ENCODE measurements at places on chromosomes 11 and 22. TPM values are rescaled to one million over a fixed set of nuclear protein-coding genes. Genes with fewer than 3 reads are reported as not detected.
A peak's percentile ranks its signal among the peaks of the same experiment; 100 is the strongest.

The GANAB gene
- 361 TPM for total RNA-seq

The FAM180B gene
- 0.29 TPM for total RNA-seq

The OR52I1 gene
- not detected for total RNA-seq

The MN1 gene
- total RNA-seq = 5.5 TPM

The RAPSN gene
- total RNA-seq = 0.42 TPM

The CDPF1 gene
- 10.0 TPM for total RNA-seq

The RAC2 gene
- total RNA-seq = 1.7 TPM

The DEPDC7 gene
- total RNA-seq = 1.7 TPM

GRCh38 chr11:132056689-132057088, 686.3 kb downstream of the NTM start:
- no peaks in the 10 kb centered on the region for H3K36me3 ChIP-seq
- no peak for DNase-seq
- no peaks in the 10 kb centered on the region for H3K4me1 ChIP-seq

DNA sequence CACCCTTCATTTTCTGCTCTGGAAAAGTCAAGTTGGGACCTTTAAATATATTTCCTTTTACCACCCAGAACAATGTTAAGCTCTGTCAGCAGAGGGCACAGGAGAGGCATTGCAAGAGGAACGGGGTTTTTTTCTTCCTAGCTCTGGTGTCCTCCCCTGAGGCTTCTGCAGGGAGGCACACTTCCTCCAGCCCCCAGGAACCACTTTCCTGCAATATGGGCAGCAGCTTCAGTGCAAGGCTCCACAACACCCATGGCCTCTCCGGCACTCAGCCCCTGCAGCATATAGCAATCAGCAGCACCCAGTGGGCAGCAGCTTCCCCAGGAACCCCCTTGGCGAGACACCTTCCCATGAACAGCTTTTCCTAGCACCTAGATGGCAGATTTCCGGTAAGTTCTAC, 101.4 kb downstream of the SYT9 start:
- no peaks in the 10 kb centered on the region for H3K27me3 ChIP-seq
- no peak for DNase-seq
- no peaks in the 10 kb centered on the region for H3K36me3 ChIP-seq
- no peaks in the 10 kb centered on the region for H3K4me1 ChIP-seq
- H3K27ac ChIP-seq = no peak overlapping the region

DNA sequence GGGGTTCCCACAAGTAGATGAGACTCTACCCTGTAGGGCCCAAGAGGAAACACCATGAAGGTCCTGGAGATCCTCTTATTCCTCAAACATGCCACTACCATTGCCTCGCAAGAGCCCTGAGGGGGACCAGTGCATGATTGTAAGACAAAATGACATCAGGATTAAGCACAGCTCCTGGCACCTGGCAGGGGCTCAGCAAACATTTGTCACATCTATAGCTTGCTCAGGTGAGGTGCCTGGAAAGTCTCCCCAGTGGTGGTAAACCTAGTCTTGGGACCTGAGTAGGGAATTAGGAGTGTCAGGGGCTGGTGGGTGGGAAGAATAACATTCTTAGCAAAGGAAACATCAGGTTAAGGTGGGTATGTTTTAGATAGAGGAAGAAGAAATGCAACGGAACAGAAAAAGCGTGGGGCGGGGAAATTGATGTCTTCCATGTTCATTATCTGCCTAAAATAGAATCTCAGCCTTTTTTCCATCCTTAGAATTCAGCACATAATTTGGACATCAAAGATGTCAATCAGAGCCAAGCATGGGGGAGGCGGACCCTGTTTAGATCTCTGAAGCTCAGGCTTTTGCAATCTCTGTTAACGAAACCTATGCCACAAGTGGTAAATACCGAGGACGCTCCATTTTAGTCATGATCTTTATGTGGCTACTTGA, 924 bp downstream of the YPEL1 start:
- peak overlapping the region; percentile 93 for H3K4me3 ChIP-seq
- no peaks in the 10 kb centered on the region for H3K36me3 ChIP-seq
- peaks cover 8% of the 10 kb centered on the region for H3K4me1 ChIP-seq
- no peak for DNase-seq
- peak overlapping the region; percentile 97 for H3K27ac ChIP-seq
- peaks cover 6% of the 10 kb centered on the region for H3K27me3 ChIP-seq

GRCh38 chr22:45867118-45867905, 109.7 kb downstream of the WNT7B start:
- DNase-seq = no peak
- H3K36me3 ChIP-seq = peaks cover 3% of the 10 kb centered on the region
- H3K27me3 ChIP-seq = peaks cover 60% of the 10 kb centered on the region

- H3K4me3 ChIP-seq = no peak overlapping the region
- H3K27me3 ChIP-seq = no peaks in the 10 kb centered on the region
- no peak for DNase-seq
- peaks cover 3% of the 10 kb centered on the region for H3K36me3 ChIP-seq
- H3K4me1 ChIP-seq = peaks cover 4% of the 10 kb centered on the region
- H3K27ac ChIP-seq = no peak overlapping the region
These were observed 23.1 kb upstream of the FZD4 start for GRCh38 chr11:86978247-86978646.

DNA sequence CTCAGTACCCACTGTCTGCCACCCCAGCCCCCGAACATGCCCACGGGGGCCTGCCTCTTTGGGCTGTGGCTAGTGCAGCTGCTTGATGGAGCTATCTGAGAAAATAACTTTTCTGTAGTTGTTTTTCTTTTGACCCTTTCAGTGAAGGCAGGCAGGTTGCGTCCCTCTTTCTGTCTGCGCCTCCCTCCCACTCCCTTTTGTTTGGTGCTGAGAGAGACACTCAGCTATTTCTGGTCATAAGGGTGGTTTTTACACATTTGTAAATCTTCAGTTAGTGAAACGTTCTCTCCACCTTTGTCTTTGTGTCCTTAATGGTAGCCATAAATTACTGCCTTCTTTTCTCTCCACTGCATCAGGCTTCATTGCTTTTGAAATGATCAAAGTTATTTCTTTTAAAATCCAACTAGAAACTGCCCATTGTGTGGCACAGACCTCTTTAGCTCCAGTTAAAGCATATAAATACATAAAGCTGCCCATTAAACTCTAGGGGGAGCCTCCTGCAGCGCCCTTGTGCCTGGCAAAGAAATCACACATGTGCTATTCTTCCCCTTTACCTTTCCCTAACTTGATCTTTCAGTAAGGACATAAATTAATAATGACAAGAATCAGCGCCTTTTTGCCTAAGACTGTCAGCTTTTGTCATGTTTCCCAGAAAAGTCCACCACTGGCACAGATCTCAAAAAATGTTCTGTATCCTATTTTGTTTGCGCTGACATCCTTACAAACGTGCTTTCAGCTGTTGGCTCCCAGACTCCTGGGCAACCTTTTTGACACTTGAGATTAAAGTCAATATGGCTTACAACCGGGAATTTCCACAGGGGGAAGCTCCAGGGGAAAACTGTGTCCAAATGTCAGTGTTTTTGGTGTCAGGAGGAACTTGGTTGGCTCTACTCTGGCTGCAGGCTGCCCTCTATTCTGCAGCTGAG, 1.7 kb upstream of the SCUBE2 start:
- H3K27me3 ChIP-seq = peaks cover 63% of the 10 kb centered on the region
- DNase-seq = no peak
- peak overlapping the region; percentile 58 for H3K4me3 ChIP-seq
- peaks cover 5% of the 10 kb centered on the region for H3K4me1 ChIP-seq
- no peaks in the 10 kb centered on the region for H3K36me3 ChIP-seq

GRCh38 chr22:32255217-32255616, at the start of gene SLC5A4:
Gene SLC5A4 (minus strand): TSS chr22:32255347. CDS start chr22:32255329, 18 bp downstream.
- no peaks in the 10 kb centered on the region for H3K27me3 ChIP-seq
- H3K27ac ChIP-seq = no peak within 1 kb of the TSS
- H3K4me3 ChIP-seq = no peak within 1 kb of the TSS
- DNase-seq = no peak
- no peaks in the 10 kb centered on the region for H3K36me3 ChIP-seq

GRCh38 chr11:67357831-67358670, 4.7 kb upstream of the POLD4 start:
- DNase-seq = no peak
- H3K27me3 ChIP-seq = peaks cover 4% of the 10 kb centered on the region
- peaks cover 3% of the 10 kb centered on the region for H3K36me3 ChIP-seq
- no peak overlapping the region for H3K4me3 ChIP-seq

DNA sequence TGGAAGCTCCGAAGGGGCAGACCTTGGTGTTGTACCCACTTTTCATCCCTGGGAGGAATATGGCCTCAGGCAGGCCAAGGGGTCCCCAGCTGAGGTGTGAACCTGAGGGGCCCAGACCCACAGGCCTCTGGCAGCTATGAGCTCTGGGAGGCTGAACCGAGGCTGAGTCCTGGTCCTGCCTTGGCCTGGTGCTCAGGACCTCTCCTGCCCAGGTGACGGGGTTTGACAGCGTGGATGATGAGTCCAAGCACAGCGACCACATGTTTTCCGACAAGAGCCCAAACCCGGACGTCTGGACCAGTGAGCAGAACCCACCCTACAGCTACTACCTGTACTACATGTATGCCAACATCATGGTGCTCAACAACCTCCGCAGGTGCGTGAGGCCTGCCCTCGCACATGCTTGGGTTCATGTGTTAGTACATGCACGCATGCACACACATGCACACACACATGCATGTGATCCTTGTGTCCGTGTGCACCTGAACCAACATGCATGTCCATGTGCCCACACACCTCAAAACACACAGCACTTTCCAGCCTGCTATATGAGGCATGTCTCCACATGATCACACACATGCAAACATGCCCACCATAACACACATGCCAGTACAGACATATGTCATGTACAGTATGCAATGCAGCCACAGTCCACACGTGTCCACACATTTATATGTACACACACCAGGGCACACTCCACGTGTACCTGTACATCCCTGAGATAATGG, 40.9 kb downstream of the RNF141 start:
- no peak for DNase-seq
- H3K4me3 ChIP-seq = no peak overlapping the region
- no peaks in the 10 kb centered on the region for H3K27me3 ChIP-seq

DNA sequence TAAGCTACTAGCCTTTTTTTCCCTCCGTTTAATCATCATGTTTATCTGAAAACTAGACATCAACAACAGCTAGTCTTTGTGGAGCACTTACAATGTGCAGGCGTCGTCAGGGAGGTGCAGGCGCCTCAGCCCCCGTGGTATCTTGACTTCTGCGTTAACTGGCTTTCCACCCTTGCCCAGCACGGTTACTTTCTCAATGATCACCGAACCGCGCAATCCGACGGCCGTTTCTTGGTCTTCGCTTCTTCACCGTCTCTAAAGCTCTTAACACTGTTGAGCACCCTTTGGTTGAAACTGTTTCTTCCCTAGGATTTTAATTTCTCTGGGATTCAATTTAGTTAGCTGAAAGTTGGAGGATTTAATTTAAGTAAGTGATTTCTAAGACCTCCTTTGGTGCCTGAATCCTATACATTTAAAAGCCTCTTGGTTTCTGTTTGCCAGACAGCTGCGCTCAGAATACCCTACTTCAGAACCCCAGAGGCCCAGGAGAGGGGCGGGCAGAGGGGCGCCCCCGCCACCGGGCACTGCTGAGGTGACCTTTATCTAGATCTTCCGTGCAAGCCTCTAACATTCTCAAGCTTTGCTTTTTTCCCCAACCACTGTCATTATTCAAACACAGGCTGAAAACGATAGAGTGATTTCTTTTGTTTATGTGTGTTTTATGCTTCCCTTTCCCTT, 18.0 kb upstream of the TMEM218 start:
- H3K27me3 ChIP-seq = peaks cover 23% of the 10 kb centered on the region
- H3K4me1 ChIP-seq = no peaks in the 10 kb centered on the region
- no peak for DNase-seq
- no peak overlapping the region for H3K4me3 ChIP-seq

DNA sequence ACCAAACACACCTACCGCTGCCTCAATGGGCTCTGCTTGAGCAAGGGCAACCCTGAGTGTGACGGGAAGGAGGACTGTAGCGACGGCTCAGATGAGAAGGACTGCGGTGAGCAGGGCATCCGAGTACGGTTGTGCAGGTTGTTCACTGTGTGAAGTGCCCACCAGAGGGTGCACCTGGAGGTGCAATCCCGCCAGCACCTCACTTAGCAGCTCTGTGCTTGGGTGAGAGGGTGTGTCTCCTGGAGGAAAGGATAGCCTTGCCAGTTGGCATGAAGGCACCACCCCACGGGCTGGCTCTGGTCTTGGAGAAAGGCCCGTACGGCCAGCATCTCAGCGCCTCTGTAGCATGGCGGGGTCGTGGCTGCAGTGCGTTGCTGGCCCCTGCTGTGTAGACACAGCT, 39.4 kb downstream of the ST14 start:
- DNase-seq = no peak
- H3K4me3 ChIP-seq = no peak overlapping the region
- no peaks in the 10 kb centered on the region for H3K27me3 ChIP-seq
- peaks cover 36% of the 10 kb centered on the region for H3K36me3 ChIP-seq

DNA sequence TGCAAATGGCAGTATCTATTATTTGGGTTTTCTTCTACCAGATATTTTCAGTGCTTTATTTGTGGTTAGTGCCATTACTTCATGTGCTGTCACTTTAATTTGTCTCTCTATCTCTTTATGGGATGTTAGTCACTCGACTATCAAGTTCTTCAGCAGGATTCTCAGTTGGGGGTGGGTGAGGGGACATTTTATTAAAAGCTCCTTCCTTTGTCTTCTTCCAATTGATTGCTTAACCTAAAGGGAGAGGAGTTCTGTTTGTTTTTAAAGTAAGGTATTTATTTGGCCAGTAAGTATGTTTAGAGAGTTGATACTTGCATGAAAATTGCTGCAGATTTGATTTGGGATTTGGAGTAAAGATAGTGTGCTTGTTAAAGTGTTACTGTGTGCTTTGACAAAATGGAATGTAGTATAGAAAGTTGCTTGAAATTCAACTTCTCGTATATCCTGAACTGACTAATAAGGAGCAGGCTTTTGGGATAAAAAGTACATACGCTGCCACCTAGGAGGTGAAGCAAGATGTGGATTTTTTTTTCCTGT, 10.3 kb downstream of the YAP1 start:
- DNase-seq = no peak
- H3K27me3 ChIP-seq = no peaks in the 10 kb centered on the region
- peak overlapping the region; percentile 20 for H3K4me3 ChIP-seq
- H3K27ac ChIP-seq = peak overlapping the region; percentile 88
- H3K36me3 ChIP-seq = peaks cover 28% of the 10 kb centered on the region

DNA sequence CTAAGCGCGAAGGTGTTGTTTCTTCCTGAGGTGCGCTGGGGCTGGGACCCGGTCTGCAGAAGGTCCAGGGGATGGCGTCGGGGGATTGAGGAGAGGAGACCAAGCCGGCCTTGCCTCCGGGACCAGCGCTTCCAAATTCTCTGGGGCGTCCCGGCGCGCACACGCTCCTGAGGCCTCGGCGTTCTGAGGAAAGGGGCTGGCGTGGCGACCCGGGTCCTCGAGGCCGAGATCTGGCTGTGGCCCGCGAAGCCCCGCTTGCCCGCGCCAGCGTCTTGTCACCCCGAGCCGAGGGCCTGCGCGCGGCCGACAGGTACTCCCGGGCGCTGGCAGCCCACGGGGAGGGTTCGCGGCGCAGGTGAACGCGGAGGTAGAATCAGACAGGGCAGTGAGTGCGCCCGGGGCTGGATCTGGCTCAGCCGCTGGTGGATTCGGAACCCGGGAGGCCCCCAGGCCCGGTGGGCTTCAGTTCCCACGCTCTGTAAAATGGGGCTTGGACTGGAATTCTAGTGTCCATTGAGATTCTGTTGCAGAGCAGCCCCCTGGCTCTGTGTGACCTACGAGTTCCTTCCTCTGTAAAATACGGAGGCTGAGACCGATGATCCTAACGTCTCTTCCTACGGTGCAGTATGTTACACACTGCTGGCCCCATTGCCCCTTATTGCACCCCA, 14.7 kb downstream of the SSH3 start:
- H3K4me1 ChIP-seq = peaks cover 7% of the 10 kb centered on the region
- H3K4me3 ChIP-seq = peak overlapping the region; percentile 96
- DNase-seq = no peak
- peak overlapping the region; percentile 96 for H3K27ac ChIP-seq
- no peaks in the 10 kb centered on the region for H3K27me3 ChIP-seq
- no peaks in the 10 kb centered on the region for H3K36me3 ChIP-seq
